Lung (tissue), 17 donors: ENCODE measurements at places on chromosomes 5 and 9.

DNA sequence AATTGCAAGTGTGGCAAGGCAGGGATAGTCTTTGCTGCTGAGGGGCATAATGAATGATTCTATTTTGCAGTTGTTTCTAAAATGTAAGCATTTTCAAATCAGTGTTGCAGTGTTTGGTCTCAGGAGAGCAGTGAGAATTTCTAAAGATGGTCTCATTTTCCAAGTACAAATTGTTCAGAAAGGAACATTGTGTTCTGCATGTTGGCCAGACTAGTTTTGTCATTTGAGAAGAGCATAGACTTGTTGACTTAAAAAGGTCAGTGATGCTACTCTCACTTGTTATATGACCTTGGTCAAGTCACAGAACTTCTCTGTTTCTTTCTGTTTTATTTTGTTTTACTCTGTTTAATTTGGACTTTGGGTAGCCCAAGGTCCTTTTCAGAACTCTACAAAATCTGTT is 344.6 kb downstream of the OSTF1 start:
- DNase-seq: no peak

DNA sequence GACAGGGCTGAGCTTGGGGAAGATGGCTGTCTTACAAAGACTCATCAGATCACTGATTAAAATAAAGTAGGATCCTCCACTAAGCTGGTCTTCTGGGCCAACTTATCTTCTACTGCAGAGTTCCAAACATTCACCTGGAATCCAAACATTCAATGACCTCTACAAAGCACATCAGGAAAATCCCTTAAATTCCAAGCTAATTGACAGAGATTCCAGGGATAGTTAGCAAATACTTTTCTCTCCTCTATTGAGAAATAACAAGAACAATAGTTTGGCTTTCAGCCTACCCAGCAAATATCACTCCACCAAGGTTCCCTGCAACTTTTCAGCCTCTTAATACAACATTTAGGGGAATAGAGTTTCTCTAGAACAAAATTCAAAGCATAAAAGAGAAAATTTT is 140.6 kb upstream of the LIFR start:
- DNase-seq: no peak

DNA sequence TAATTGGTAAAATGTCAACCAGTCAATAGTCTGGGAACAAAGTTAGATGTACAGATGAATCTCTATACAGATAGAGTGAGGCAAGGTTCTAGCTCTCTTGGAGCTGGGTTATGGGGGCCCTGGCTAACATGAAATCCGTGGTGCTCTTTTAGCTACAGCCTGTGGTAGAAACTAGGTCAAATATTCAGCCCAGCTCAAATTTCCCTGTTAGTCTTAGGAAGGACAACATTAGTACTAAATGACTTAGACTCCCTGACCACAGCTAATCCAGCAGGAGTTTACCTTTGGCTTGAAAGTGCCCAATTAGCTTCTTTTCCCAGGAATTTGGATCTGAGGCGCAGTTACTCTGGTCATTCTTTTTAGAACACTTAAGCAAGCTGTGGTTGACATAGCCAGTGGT is 170.5 kb downstream of the DMRTA1 start:
- no peak for DNase-seq

- no peak for DNase-seq
Measured at GRCh38 chr5:132768485-132768868, 8.6 kb downstream of the SEPTIN8 start.

- DNase-seq: no peak
Measured at GRCh38 chr5:36277521-36278176, 24.1 kb downstream of the RANBP3L start.

DNA sequence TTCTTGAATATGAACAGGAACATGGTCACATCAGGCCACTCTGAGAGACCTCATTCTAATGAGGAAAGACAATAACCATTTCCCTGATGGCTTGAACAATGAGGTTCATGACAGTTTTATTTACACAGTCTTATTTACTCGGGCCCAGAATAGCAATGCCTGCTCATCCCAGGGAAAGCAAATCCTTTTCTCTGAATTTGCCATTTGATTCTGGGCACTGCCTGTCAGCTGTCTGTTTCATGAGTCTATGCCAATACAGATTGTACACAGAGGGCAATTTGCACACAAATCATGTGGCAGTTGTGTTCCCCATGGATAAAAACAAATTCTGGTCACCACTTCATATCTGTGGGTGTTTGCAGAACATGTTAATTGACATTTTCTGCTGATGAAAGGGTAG is 492.5 kb downstream of the ACTL7B start:
- no peak for DNase-seq

GRCh38 chr5:10501554-10502075 is 59.9 kb downstream of the ROPN1L start:
- no peak for DNase-seq

GRCh38 chr9:84937180-84937579 is 267.7 kb downstream of the NTRK2 start:
- no peak for DNase-seq

DNA sequence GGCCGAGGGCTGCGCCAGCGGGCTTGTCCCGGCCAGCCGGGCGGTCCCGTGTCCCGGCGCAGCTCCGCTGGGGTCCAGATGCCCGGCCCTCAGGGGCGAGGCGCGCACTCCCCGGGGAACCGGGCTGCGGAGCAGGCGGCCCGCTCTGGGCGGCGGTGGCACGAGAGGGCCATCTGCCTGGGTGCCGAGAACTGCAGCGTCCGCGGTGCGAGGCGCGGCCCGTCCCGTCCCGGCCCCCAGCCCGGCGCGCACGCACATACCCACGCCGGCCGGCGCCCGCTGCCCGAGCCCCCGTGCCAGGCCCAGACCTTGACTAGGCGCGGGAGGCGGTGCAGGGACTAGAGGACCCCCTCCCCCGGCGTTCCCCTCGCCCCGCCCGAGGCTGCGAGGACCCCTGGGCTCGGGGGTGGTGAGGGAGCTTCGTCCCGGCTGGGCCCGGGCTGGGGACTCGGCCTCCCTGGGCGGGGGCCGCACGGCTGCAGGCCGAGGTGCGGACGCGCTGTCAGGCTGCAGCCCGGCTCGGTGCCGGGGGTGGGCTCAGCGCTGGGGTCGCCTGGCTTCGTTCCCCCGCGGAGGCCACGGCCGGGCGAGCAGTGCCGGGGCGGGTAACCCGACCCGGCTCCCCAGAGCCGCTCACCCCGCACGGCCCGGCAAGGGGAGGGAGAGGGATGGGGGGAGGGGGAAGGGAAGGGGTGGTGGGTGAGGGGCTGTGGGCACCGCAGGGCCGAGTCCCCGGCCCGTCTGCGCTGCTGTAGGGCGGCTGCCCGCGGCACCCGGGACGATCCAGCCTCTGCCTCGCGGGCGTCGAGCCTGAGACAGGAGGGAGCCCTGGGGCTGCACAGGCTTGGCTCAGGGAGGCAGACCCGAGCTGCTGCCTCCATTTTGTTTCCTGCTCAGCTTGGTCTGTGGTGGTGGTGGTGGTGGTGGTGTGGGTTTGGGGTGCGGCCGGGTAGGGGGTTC is 1.2 kb upstream of the NSD1 start:
- peak; percentile 64 for DNase-seq

DNA sequence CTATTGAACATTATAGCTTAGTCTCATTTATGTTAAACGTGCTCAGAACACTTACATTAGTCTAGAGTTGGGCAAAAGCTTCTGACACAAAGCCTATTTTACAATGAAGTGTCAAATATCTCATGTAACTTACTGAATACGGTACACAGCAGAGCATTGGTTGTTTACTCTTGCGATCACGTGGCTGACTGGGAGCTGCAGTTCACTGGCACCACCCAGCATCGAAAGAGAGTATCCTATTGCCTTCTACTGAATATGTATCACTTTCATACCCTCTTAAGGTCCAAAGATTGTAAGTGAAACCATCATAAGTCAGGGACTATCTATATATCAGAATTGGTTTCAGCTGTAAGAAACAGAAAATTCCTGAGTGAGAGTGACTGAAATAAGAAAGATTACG is 42.6 kb upstream of the OSMR start:
- no peak for DNase-seq

DNA sequence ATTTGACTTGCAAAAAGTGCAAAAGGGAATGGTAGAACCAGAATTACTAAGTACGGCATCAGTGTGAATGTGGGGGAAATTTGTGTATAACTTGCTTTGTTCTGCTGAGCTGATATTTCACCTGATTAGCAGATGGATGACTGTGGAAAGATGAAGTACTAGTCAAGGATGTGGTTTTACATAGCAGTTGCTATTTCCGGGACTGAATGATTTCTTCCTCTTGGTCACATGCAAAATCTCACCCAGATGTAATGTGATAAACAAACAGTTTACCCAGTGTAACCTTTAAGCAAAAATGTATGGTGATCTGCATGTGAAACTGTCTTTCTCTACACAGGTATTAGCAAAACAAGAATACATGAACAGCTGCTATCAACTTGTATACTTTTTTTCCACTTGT is 46.1 kb downstream of the DCP2 start:
- DNase-seq: peak; percentile 17

GRCh38 chr5:67542479-67542878 is 345.9 kb upstream of the CD180 start:
- no peak for DNase-seq

GRCh38 chr5:6752782-6753181 is 39.5 kb downstream of the TENT4A start:
- no peak for DNase-seq

DNA sequence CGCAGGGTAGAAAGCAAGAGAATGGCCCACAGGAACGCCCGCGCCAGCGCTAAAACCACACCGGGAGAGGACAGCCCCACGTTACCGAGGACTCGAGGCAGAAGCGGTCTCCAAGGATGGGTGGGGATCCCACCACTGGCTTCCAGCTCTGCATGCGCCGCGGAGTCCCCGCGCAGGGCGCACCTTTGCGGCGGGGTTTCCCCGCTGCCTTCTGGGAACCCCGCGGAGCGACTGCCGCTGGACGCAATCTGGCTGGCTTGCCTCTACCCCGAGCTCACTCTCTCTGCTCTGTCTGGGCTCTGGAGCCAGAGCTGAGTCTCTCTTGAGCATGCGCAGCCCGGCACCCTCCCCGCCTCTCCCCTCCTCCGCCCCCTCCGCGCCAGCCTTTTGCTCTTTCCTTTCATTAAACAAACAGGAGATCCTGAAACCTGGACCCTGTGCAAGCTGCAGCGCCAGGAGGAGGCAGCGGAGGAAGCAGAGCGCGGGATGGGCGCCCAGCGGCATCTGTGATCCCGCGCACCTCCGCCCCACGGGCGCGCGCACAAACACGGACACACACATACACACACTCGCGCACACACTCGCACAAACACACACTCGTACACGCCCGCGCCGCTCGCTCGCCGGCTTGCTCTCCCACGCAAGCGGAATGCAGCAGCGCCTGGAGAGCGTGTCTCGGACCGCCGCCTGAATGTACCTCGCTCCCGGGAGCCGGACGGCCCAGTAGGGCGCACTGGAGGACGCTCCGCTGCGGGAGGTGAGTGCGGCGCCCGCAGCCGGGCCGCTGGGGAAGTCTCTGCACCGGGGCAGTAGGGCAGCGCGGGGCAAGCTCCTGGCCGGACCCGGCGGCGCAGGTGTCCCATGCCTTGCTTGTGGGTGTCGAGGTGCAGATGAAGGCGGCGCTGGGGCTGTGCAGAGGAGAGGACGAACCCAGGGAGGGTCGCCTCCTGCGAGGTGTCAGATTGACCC is at the start of gene PLPPR1:
Gene PLPPR1, plus strand, starts transcription at position 382 of the 969 bp plus-strand sequence.
- DNase-seq: peak; percentile 80

GRCh38 chr5:17381932-17382331 is 116.1 kb upstream of the TAF11L2 start:
- no peak for DNase-seq

DNA sequence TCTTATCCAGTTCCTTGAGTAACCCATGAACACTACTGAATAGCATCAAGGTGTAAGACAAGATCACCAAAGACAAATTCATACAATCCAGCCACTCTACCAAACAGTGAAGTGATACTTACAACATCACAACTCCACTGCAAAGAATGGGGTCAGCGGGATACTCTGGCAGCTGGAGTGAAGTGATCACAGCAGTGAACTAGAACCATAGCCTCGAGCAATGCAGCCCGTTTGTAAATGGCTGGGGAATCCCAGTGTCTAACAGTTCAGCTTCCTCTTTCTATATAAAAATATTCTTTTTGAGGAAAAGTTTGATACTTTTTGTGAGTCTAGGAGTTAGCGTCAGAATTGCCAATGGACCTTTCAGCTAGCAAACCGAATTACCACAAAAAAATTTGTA is 515.2 kb downstream of the ZNF608 start:
- DNase-seq: no peak

DNA sequence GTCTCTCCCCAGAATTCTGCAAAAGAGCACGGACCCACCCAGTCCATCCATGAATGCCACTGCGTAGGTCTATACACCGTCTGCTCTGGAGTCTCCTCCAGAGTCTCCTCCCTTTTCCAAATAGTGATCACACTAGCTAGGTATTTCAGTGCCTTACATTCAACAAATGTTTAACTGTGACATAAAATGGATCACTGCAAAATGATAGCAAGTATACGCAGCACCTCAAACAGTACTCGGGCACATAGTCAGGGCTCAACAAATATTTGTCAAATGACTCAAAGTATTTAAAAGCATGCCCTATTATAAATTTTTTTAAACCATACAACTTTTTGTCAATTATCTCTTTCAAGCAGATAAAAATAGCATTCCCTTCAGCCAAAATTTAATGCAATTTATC is 60.5 kb downstream of the TLE1 start:
- no peak for DNase-seq

- peak; percentile 15 for DNase-seq
Measured at GRCh38 chr9:125633116-125633745, 73.8 kb downstream of the MAPKAP1 start.

DNA sequence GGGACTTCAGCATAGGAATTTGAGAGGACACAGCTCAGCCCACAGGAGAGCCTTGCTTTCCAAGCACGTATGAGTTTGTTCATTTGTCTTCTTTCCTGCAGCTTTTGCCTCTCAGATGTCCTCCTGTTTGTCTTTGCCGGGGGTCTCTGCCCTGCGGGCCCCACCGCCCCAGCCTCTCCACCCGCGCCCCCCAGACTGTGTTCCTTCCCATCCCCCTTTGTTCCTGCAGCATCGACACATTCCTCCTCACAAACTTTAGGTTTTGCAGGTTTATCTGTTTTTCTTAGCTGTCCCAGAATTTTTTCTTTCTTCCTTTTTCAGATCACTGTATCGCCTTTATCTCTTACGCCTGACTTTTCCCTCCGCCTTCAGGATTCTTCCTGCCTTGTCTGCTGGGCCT is 18.9 kb downstream of the UBE2QL1 start:
- no peak for DNase-seq

GRCh38 chr9:107478805-107479204 is 10.8 kb downstream of the KLF4 start:
- no peak for DNase-seq

DNA sequence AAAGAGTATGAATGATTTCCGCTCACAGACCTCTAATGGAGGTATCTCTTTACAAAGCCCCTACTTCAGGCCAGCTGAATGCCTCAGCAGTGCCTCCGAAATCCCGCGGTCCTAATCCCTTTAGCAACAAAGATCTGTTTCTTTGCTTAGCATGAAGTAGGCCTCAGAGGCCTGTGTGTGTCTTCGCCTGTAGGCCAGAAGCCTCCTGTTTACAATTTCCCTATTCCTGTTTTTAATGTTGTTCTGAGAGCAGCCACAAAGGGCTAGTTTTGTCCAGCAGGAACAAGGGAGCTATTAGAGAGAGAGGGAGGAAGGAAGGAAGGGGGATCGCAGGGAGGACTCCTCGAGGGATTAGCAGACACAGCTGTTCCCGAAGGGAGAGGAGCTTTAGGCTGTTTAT is 166.4 kb upstream of the SPRY4 start:
- DNase-seq: no peak
